ENCODE measurements at places on chromosomes 7 and 10. TPM values are rescaled to one million over a fixed set of nuclear protein-coding genes. Genes with fewer than 3 reads are reported as not detected.

- H3K36me3 ChIP-seq: no peaks in the 10 kb centered on the region
- no peaks in the 10 kb centered on the region for H3K27me3 ChIP-seq
- H3K4me1 ChIP-seq: peaks cover 2% of the 10 kb centered on the region
- no peak overlapping the region for H3K4me3 ChIP-seq
- H3K27ac ChIP-seq: no peak overlapping the region
Measured at GRCh38 chr10:31761156-31761555, 167.5 kb downstream of the ARHGAP12 start.

DNA sequence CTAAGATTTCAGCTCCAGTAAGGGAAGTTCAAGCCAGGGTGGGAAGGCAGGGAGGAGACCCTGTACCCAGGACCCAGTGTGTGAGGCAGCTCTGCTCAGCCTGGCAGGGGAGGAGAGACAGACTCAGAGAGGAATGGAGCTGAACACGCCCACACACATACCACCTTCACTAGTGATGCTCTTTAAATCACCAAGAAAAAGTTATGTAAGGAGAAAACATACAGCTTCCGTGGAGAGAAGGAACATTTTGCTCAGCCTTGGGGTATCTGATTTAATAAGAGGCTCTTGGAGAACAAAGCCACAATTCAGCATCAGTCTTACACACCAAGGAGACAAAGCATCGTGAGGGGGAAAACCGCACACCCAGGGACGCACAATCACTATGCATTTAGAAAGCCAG is 62.9 kb downstream of the PRKAG2 start:
- no peaks in the 10 kb centered on the region for H3K36me3 ChIP-seq
- H3K4me1 ChIP-seq: no peaks in the 10 kb centered on the region
- H3K27me3 ChIP-seq: no peaks in the 10 kb centered on the region
- DNase-seq: no peak

DNA sequence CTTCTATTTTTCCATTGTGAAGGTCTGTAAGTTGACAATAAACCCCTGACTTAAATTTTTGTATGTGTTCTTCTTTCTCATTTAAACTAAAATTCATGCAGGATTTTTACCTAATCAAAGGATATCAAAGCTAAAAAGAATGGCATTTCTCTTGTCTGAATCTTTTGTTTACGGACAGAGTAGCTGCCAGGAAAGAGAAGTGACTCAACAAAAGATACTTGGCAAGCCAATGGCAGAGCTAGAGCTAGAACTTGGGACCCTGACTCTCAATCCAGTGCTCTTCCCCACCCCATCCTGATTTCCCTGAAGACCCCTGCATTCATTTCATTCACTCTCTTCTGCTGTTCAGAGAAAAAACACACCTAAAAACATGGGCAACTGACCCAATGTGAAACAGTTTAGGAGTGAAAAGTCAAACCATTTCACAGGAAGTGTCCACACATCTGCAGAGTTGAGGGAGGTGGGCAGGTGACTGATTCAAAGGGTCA is 40.2 kb upstream of the PDLIM1 start:
- no peaks in the 10 kb centered on the region for H3K27me3 ChIP-seq
- no peaks in the 10 kb centered on the region for H3K36me3 ChIP-seq
- H3K4me1 ChIP-seq: no peaks in the 10 kb centered on the region
- no peak for DNase-seq
- no peak overlapping the region for H3K27ac ChIP-seq

- no peaks in the 10 kb centered on the region for H3K4me1 ChIP-seq
- H3K4me3 ChIP-seq: no peak overlapping the region
- H3K36me3 ChIP-seq: no peaks in the 10 kb centered on the region
- no peak for DNase-seq
- H3K27me3 ChIP-seq: no peaks in the 10 kb centered on the region
Measured at GRCh38 chr10:126321440-126321839, 66.8 kb downstream of the ADAM12 start.

DNA sequence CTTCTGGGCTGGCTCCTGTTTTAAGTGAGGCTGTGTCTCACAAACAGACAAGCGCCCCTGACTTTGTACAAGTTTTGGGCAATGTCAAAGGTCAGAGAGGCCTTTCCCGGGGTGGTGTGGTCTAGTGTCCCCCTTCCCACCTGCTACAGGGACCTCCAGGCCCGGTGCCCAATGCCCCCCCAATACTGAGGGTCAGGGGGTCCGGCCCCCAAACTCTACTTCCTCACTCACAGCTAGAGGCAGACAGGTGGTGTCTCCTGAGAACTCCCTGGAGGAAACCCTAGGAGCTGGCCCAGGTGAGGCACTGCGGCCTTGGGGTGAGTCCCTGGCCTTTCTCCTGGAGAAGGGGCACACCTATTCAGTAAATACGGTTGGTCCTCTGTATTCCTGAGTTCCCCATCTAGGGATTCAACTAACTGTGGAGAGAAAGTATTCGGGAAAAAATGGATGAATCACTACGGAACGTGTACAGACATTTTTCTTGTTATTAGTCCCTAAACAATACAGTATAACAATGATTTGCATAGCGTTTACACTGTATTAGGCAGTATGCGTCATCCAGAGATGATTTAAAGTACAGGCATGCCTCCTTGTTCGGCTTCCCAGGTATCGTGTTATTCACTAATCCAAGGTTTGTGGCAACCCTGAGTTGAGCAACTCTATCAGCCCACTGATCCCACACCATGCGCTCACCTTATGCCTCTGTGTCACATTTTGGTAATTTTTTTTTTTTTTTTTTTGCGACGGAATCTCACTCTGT is 308.1 kb downstream of the WDR37 start:
- DNase-seq: no peak
- no peak overlapping the region for H3K4me3 ChIP-seq
- H3K4me1 ChIP-seq: no peaks in the 10 kb centered on the region
- H3K27ac ChIP-seq: no peak overlapping the region

DNA sequence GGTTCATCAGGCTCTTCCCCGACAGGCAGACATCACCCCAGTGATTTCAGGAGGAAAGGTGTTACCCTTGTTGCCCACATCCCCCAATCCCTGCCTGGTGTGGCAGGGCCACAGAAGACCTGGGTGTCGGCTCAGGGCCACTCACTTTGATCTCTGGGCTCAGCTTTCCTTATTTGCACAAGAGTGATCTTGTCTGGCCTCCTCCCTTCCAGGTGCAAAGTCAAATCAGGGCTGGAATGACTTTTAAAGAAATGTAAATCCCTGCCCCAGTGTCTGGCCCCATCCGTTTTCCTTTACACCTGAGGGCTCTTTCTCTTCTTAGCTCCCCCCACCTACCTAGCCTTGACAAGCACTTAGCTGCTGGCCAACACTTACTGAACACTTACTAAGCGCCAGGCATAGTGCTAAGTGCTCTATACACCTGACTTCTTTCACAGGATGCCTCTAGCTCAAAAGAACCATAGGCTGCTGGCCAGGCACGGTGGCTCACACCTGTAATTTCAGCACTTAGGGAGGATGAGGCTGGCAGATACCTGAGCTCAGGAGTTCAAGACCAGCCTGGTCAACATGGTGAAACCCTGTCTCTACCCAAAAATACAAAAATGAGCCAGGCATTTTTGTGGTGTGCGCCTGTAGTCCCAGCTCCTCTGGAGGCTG is 979 bp upstream of the NODAL start:
- H3K4me3 ChIP-seq: no peak overlapping the region
- no peak overlapping the region for H3K27ac ChIP-seq
- DNase-seq: no peak

GRCh38 chr7:87345962-87346371 is 503 bp downstream of the CROT start:
- DNase-seq: no peak
- no peaks in the 10 kb centered on the region for H3K27me3 ChIP-seq
- H3K4me1 ChIP-seq: no peaks in the 10 kb centered on the region
- peak overlapping the region; percentile 80 for H3K4me3 ChIP-seq

DNA sequence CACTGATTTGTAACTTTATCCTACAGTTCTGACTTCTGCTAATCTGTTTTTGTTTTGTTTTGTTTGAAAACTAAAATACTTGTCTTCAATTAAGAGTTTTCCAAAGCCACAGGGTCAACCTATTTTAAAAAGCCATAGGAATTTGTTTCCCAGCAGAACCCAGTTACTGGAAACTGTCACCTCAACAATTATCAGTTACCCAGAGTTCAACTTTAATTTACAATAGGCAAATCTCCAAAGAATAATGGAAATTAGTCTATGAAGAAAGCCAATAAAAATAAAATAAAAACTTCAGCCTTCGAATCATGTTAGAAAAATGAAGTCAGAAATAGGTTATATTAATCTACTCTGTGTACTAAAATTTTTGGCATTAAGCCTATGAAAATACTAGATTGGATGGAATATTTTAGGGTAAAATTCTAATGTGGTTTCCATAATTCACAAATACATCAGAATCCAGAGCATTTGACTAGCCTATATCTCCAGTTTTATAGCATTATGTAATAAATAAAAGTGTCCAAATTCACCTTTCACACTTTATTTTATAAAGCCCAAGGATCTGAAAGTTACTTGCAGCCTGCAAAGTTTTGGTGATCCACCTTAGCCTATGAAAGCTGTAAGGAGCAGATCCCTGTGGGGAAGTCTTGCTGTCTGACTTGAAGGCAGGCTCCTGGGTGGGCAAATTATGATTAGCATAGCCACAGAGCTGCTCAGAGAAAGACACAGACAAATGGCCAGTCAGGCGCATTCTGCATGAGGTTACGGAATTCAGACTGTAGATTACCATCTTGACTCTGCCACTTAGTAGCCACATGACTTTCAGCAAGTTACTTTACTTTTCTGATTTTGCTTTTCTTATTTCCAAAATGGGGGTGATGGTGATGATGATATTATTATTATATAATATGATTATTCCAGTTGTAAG is 250.0 kb upstream of the HGF start:
- H3K36me3 ChIP-seq: no peaks in the 10 kb centered on the region
- H3K4me1 ChIP-seq: no peaks in the 10 kb centered on the region
- H3K27ac ChIP-seq: no peak overlapping the region
- H3K27me3 ChIP-seq: no peaks in the 10 kb centered on the region
- no peak for DNase-seq

GRCh38 chr10:697097-697875 is 7.8 kb upstream of the DIP2C start:
- no peak overlapping the region for H3K4me3 ChIP-seq
- no peaks in the 10 kb centered on the region for H3K27me3 ChIP-seq
- no peak for DNase-seq
- no peaks in the 10 kb centered on the region for H3K4me1 ChIP-seq
- H3K27ac ChIP-seq: no peak overlapping the region
- no peaks in the 10 kb centered on the region for H3K36me3 ChIP-seq

GRCh38 chr7:11727864-11728263 is 104.1 kb downstream of the THSD7A start:
- H3K36me3 ChIP-seq: no peaks in the 10 kb centered on the region
- no peaks in the 10 kb centered on the region for H3K27me3 ChIP-seq
- no peak overlapping the region for H3K27ac ChIP-seq
- H3K4me1 ChIP-seq: no peaks in the 10 kb centered on the region

GRCh38 chr10:104472957-104473745 is 119.5 kb downstream of the CFAP58 start:
- H3K4me3 ChIP-seq: no peak overlapping the region
- H3K27ac ChIP-seq: no peak overlapping the region
- no peaks in the 10 kb centered on the region for H3K36me3 ChIP-seq
- DNase-seq: no peak

Gene IKZF5
- total RNA-seq: 16.1 TPM

Gene TRPV5
- total RNA-seq: not detected

Gene SLC39A12
- total RNA-seq: 0.67 TPM

Gene C10orf105
- total RNA-seq: 0.03 TPM

Gene CPEB3
- total RNA-seq: 1.7 TPM
